ENCODE measurements at places on chromosomes 12 and 14. TPM values are rescaled to one million over a fixed set of nuclear protein-coding genes. Genes with fewer than 3 reads are reported as not detected.

Gene LRCOL1
- not detected for total RNA-seq

Gene CLEC2B
- 9.8 TPM for total RNA-seq

Gene KRT83
- not detected for total RNA-seq

Gene POTEM
- total RNA-seq: not detected

Gene OLR1
- total RNA-seq: 4.0 TPM

Gene ZBTB25
- total RNA-seq: 3.6 TPM

Gene TSHR
- not detected for total RNA-seq

Gene LMO3
- not detected for total RNA-seq

Measured in epithelial cell of alveolus of lung (primary cell).